ENCODE measurements at places on chromosomes 6 and 20.

DNA sequence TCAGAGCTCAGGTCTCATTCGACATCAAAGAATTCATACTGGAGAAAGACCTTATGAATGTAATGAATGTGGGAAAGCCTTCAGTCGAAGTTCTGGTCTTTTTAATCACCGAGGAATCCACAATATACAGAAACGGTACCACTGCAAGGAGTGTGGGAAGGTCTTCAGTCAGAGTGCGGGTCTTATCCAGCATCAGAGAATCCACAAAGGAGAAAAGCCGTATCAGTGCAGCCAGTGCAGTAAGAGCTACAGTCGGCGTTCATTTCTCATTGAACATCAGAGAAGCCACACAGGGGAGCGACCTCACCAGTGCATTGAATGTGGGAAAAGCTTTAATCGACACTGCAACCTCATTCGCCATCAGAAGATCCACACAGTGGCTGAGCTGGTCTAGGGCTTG, 7.7 kb downstream of the ZSCAN9 start:
- no peak for DNase-seq

GRCh38 chr6:170545405-170545804, 7.7 kb downstream of the PSMB1 start:
- no peak for DNase-seq

GRCh38 chr6:143323729-143324470, 126.6 kb downstream of the ADAT2 start:
- DNase-seq: no peak

GRCh38 chr6:143525356-143525755, 13.8 kb upstream of the FUCA2 start:
- no peak for DNase-seq

- DNase-seq: no peak
Observed at GRCh38 chr6:5898102-5898501, 108.6 kb downstream of the NRN1 start.

DNA sequence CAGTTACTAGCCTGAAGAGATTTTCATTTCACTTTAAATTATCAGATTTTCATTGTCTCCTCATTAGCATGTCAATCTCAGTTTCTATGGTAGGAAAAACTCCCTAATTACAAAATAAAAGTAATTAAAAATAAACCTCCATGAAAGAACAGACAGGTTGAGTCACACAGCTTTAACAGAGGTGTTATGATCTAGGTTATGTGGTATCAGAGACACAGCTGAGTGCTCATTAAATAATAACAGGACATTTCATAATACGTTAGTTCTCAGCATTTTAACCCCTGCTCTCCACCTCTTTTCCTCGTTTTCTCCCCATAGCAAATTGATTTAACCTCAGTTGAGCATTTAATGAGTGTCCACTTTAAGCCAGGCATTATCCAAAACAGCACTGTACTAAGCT, 21.9 kb downstream of the TPBG start:
- no peak for DNase-seq
